Activated CD4-positive, CD25-positive, alpha-beta regulatory T cell (primary cell): ENCODE measurements at places on chromosomes 3 and 15.

GRCh38 chr3:136444581-136444980, 194.4 kb downstream of the PCCB start:
- no peak for DNase-seq

DNA sequence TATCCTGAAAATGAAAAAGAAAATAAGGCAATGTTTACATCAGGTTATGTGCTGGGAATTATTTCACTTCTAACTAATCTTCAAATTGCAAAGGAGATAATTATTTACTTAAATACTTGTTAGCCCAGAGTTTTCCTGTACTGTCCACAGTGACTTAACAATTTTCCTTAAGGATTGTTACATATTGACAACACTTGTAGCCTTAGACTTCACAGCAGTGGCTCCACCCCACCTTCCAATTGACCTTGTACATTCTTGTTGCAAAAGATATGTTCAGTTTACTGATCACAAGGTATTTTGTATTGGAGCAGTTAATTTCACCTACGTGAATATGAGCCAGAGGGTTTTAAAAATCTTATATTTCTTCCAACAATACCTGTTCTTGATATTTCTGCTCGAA, 376.9 kb downstream of the CNTN6 start:
- DNase-seq, result no peak

- DNase-seq, result no peak
Measured at GRCh38 chr3:3615533-3615932, 183.7 kb upstream of the LRRN1 start.

GRCh38 chr3:34475851-34476250, 677.4 kb downstream of the PDCD6IP start:
- DNase-seq, result no peak

- DNase-seq, result no peak
Measured at GRCh38 chr15:62998262-62998890, 44.2 kb upstream of the TPM1 start.

DNA sequence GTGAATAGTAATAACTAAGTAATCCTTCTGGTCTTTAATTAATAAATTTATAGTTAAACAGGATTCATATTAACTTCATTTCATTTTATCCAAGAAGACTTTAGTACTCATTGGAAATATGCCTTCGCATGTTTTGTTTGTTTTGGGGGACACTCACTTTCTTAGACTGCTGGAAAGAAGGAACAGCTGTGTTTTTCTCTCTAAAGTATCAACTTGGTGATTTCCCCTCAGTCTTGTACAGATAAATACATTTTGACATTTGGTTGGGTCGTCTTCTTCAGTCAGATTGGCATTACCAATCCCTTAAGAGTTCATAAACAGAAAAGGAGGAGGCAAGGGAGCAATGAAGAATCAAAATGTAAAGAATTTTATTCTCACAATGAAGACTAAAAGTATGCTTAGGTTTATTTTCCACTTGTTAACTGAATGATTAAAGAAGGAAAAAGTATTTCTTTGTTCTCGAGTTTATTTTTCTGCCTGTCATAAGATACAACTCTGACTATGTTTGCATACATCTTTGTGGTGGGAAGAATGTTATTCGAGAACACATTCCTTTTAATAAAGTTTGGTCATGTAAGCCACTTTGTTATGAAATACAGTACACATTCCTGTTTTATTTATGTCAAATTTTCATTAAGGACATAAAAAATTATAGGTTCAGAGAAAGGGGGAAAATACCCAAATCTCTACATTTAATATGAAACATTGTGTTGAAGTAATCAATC, 140.2 kb downstream of the GMNC start:
- no peak for DNase-seq

- no peak for DNase-seq
Measured at GRCh38 chr15:32956711-32957110, 237.8 kb downstream of the FMN1 start.

- no peak for DNase-seq
Measured at GRCh38 chr3:136671921-136672320, 80.3 kb downstream of the STAG1 start.

DNA sequence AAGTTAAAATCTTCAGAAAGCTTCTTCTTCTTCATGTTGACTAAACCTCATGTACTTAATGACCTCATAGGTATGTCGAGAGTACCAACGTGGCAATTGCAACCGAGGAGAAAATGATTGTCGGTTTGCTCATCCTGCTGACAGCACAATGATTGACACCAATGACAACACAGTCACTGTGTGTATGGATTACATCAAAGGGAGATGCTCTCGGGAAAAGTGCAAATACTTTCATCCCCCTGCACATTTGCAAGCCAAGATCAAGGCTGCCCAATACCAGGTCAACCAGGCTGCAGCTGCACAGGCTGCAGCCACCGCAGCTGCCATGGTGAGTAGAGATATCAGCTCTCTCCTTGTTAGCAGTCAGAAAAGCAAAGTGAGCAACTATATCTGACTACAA, 176.5 kb downstream of the MBNL1 start:
- no peak for DNase-seq

DNA sequence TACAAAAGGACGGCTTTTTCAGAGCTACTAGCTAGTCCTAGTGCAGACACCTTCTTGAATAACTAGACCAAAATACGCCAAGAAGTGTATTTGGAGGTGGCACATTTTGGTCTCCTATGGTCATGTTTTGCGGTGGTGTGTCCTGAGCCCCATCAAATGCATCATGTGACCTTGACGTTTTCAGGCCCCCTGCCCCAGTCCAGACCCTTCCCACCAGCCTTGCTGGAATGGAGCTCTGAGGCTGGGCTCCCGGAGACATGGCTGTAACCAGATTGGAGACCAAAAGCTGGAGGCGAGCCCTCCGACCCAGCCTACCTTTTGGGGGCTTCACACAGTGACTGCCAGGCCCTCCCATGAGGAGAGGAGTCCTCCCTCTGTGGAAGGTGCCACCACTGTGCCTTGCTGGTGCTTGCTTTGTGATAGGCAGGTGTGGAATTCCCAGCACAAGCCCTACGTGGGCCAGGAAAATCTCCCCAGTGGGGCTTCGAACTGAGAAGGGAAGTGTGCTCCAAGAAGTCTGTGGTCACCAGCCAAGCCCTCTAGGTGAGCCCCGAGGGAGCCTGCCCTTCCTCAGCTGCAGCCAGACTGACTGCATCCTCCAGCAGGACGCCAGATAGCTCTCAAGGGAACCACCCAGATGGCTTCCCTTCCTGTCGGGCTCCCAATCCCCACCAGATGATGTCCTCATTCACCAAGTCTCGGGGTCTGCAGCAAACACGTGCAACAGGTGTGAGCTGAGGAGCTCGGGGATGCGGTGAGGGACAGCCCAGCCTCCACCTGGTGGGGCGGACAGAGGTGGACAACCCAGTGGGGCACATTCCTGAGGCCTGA, 126.2 kb downstream of the ASB7 start:
- DNase-seq, result no peak

GRCh38 chr3:119362940-119363725, 69.0 kb downstream of the ARHGAP31 start:
- DNase-seq, result no peak

- no peak for DNase-seq
Measured at GRCh38 chr3:45773714-45774449, 22.5 kb downstream of the SLC6A20 start.
